ENCODE measurements at places on chromosomes 2 and 18.

DNA sequence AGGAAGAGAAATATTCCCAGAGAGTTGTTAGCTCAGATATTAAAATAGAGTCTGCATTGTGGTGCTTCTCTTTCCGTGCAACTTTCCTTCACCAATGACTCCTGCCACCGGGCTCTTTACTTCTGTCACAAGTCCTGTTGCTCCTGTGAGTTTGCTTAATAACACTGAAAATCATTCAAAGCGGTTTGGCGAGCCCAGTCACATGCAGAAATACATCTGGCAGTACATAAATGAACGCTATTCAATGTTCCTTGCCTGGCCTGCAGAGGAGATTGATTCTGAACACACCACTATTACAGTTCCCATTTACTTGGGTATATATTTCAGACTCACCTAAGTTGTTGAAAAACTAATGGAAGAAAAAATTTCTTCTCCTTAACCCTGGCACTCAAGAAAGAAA is 276.6 kb downstream of the ZNF521 start:
- H3K27ac ChIP-seq, result no peak overlapping the region
- no peaks in the 10 kb centered on the region for H3K4me1 ChIP-seq
- no peaks in the 10 kb centered on the region for H3K36me3 ChIP-seq

GRCh38 chr2:179352181-179352580 is 87.5 kb upstream of the SESTD1 start:
- H3K4me1 ChIP-seq, result no peaks in the 10 kb centered on the region
- H3K27ac ChIP-seq, result no peak overlapping the region
- peaks cover 3% of the 10 kb centered on the region for H3K27me3 ChIP-seq
- no peak overlapping the region for H3K4me3 ChIP-seq

- no peak for DNase-seq
- H3K27ac ChIP-seq, result no peak overlapping the region
- no peak overlapping the region for H3K4me3 ChIP-seq
- no peaks in the 10 kb centered on the region for H3K36me3 ChIP-seq
- peaks cover 3% of the 10 kb centered on the region for H3K4me1 ChIP-seq
These were observed 26.4 kb upstream of the TFPI start for GRCh38 chr2:187580462-187581124.

- H3K27me3 ChIP-seq, result no peaks in the 10 kb centered on the region
- no peaks in the 10 kb centered on the region for H3K4me1 ChIP-seq
- H3K27ac ChIP-seq, result no peak overlapping the region
- H3K4me3 ChIP-seq, result no peak overlapping the region
- DNase-seq, result no peak
These were observed 360.2 kb downstream of the FSIP2 start for GRCh38 chr2:186098821-186099220.

DNA sequence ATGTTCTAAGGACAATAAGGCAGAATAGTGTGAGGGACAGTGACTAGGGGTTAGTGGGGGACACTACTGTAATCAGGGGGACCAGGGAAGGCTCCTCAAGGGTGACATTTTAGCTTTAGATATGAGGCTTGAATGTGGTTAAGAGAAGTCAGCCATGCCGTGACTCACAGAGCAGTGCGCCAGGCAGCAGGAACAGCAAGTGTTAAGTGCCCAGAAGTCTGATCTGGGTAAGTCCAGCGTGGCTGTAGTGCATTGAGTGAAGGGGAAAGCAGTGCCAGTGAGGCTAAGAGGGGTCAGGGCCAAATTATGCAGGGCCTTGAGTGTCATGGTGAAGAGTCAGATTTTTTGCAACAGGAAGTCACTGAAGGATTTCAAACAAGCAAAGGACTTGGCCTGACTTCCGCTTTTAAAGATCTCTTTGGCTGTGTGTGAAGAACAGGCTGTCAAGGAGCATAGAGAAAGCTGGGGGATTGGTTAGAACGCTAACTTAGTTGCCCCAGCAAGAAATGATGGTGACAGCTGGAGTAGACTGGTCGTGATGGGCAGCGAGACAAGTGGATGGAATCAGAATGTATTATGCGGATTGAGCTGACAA is 151.5 kb downstream of the MSH2 start:
- H3K4me1 ChIP-seq, result no peaks in the 10 kb centered on the region
- H3K4me3 ChIP-seq, result no peak overlapping the region
- H3K27ac ChIP-seq, result no peak overlapping the region
- H3K27me3 ChIP-seq, result peaks cover 6% of the 10 kb centered on the region
- H3K36me3 ChIP-seq, result no peaks in the 10 kb centered on the region
- no peak for DNase-seq

GRCh38 chr2:126891681-126892500 is 6.8 kb upstream of the TEX51 start:
- no peaks in the 10 kb centered on the region for H3K27me3 ChIP-seq
- no peaks in the 10 kb centered on the region for H3K36me3 ChIP-seq
- no peaks in the 10 kb centered on the region for H3K4me1 ChIP-seq
- no peak overlapping the region for H3K27ac ChIP-seq
- H3K4me3 ChIP-seq, result no peak overlapping the region

GRCh38 chr18:64668461-64668962 is 519.6 kb upstream of the LINC00305 start:
- no peak overlapping the region for H3K4me3 ChIP-seq
- no peak overlapping the region for H3K27ac ChIP-seq
- H3K27me3 ChIP-seq, result no peaks in the 10 kb centered on the region
- no peak for DNase-seq
- no peaks in the 10 kb centered on the region for H3K36me3 ChIP-seq

- H3K27me3 ChIP-seq, result peaks cover 7% of the 10 kb centered on the region
- H3K27ac ChIP-seq, result no peak overlapping the region
- no peaks in the 10 kb centered on the region for H3K36me3 ChIP-seq
- no peak overlapping the region for H3K4me3 ChIP-seq
These were observed 60.3 kb upstream of the TTC21B start for GRCh38 chr2:166013878-166014277.

DNA sequence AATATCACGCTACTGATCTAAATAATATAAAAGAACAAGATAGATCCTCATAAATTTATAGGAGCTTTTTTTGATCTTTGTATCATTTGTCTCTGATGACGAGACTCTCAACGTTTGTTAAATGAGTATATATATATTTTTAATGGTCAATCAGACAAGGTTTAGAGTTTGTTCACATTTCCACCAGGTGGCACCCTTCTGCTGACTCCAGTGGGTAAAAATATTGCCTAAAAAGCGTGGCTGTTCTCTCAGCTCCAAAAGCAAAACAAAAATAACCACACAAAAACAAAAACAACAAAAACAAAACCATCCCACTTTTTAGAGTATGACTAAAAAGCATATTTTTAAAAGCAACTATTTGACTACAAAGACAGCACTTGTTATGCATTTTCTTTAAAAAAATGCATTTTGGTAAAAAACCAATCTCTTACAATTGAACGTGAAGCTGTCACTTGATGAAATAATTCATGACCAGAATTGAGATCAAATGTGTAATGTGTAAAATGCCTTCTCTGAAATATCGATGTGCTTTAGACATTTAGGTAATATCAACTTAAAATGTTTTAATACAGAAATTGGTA is 723.2 kb downstream of the DPP10 start:
- peaks cover 22% of the 10 kb centered on the region for H3K27me3 ChIP-seq
- no peaks in the 10 kb centered on the region for H3K36me3 ChIP-seq
- peaks cover 4% of the 10 kb centered on the region for H3K4me1 ChIP-seq
- no peak overlapping the region for H3K27ac ChIP-seq
- DNase-seq, result no peak
- H3K4me3 ChIP-seq, result no peak overlapping the region

DNA sequence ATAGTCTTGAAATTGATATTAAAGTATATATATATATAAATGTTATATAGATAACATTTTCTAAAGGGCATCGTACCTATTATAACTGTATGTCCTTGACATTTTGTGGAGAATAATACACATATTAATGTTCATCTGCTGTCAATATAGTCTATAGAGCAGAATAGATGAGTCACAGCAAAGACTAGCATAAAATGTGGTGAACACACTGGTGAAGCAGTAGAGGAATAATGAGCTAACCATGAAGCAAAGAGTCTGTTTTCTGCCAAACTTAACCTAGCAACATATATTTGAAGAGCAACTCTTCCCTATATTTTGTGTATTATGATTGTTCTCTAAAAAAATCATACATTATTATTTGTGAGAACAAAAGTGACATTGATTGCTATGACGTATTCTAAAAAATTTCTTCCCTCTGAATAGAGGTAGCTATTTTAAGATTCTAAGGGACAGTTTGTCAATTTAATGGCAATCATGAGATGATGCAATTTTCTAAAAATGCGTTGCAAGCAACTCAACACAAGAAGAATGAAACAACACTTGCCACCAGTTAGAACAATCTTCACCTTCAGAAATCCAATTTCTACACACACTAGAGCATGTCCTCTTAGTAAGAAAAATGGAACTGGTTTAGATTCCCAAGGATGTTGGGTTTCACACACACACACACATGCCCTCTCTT is 22.0 kb downstream of the DOCK10 start:
- no peak for DNase-seq
- H3K27me3 ChIP-seq, result no peaks in the 10 kb centered on the region
- no peak overlapping the region for H3K27ac ChIP-seq
- H3K4me3 ChIP-seq, result no peak overlapping the region
- H3K4me1 ChIP-seq, result peaks cover 49% of the 10 kb centered on the region

DNA sequence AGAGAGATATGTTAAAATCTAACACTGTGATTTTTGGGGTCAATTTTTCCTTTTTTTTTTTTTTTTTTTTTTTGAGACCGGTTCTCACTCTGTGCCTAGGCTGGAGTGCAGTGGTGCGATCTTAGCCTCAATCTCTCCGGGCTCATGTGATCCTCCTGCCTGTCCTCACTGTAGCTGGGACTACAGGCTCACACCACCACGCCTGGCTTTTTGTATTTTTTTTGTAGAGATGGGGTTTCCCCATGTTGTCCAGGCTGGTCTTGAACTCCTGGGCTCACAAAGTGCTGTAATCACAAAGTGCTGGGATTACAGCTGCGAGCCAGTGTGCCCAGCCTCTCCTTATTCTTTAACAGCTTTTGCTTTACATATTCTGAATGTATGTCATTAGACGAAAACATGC is 2.9 kb upstream of the HAAO start:
- H3K4me1 ChIP-seq, result peaks cover 21% of the 10 kb centered on the region
- no peaks in the 10 kb centered on the region for H3K36me3 ChIP-seq
- DNase-seq, result no peak
- H3K4me3 ChIP-seq, result no peak overlapping the region
- no peak overlapping the region for H3K27ac ChIP-seq

DNA sequence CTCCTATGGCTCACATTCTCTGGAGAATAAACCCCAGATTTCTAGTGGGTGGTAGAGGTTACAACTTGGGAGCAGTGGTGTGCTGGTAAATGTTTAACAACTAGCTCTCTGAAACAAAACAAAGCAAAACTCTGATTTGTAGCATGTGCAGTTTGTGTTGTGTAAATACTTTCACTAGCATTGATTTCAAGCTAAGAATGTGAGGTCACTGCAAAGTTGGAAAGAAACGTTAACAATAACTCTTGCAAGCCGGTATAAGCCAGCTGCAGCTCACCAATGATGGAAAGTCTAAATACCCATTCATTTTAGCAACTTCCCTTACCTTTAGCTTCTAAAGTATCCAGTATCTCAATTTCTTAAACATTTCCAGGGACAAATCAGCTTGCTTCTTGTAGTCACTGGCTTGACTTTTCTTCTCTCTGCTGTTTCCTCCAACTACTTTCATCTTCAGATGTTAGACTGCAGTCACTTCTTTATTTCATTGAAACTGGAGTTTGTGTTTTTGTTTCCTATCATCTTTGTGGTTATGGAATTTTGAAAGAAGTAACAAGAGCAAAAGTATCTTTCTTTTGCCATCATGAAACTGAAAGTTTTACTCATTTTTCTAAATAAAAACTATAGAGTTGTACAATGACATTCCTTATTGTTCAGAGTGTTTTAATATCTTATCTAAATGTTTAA is 140.2 kb downstream of the PLCL1 start:
- peaks cover 5% of the 10 kb centered on the region for H3K36me3 ChIP-seq
- no peak for DNase-seq
- peaks cover 25% of the 10 kb centered on the region for H3K4me1 ChIP-seq
- no peak overlapping the region for H3K4me3 ChIP-seq
- no peaks in the 10 kb centered on the region for H3K27me3 ChIP-seq

GRCh38 chr2:200397785-200398184 is 91.3 kb downstream of the SPATS2L start:
- H3K27ac ChIP-seq, result no peak overlapping the region
- H3K4me1 ChIP-seq, result peaks cover 4% of the 10 kb centered on the region
- H3K4me3 ChIP-seq, result no peak overlapping the region
- H3K36me3 ChIP-seq, result peaks cover 30% of the 10 kb centered on the region

- no peaks in the 10 kb centered on the region for H3K36me3 ChIP-seq
- no peaks in the 10 kb centered on the region for H3K27me3 ChIP-seq
- no peak for DNase-seq
- no peak overlapping the region for H3K27ac ChIP-seq
These were observed 1.4 kb downstream of the OTOS start for GRCh38 chr2:240139011-240139441.

GRCh38 chr2:236223675-236224074 is 40.5 kb downstream of the ASB18 start:
- no peaks in the 10 kb centered on the region for H3K4me1 ChIP-seq
- no peak overlapping the region for H3K4me3 ChIP-seq
- no peak overlapping the region for H3K27ac ChIP-seq
- peaks cover 4% of the 10 kb centered on the region for H3K27me3 ChIP-seq

DNA sequence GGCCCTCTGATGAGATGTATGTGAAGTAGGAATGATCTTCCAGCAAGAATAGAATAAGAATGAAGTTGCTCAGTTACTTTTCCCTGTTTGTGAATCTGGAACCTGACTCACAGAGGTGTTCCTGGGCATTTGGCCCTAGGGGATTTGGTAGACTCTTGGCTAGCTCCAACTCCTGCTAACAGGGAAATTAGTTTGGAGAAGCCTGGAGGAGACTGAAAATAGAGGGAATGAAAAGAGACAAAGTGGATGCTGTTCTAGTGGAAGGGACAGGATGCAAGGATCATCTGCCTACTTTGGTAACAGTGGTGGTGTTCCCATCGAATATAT is 19.6 kb downstream of the TMEM17 start:
- no peak overlapping the region for H3K4me3 ChIP-seq
- H3K4me1 ChIP-seq, result no peaks in the 10 kb centered on the region
- no peaks in the 10 kb centered on the region for H3K36me3 ChIP-seq
- no peak for DNase-seq
- H3K27me3 ChIP-seq, result no peaks in the 10 kb centered on the region

GRCh38 chr2:127783101-127783500 is 27.9 kb downstream of the WDR33 start:
- peaks cover 31% of the 10 kb centered on the region for H3K36me3 ChIP-seq
- H3K27me3 ChIP-seq, result no peaks in the 10 kb centered on the region
- H3K27ac ChIP-seq, result no peak overlapping the region
- H3K4me1 ChIP-seq, result peaks cover 16% of the 10 kb centered on the region
- no peak for DNase-seq

GRCh38 chr2:236341067-236341466 is 76.9 kb upstream of the ASB18 start:
- no peak overlapping the region for H3K4me3 ChIP-seq
- no peaks in the 10 kb centered on the region for H3K4me1 ChIP-seq
- no peak overlapping the region for H3K27ac ChIP-seq
- H3K36me3 ChIP-seq, result no peaks in the 10 kb centered on the region

Measured in activated CD4-positive, alpha-beta T cell treated with anti-CD3 and anti-CD28 coated beads, Interleukin-2, amount 10 ng/mL, durations not matched to agents 7 days and 5 days (primary cell).